ENCODE measurements at places on chromosomes 11 and 22.

GRCh38 chr22:45742866-45743450, 71.3 kb downstream of the ATXN10 start:
- no peak for DNase-seq

DNA sequence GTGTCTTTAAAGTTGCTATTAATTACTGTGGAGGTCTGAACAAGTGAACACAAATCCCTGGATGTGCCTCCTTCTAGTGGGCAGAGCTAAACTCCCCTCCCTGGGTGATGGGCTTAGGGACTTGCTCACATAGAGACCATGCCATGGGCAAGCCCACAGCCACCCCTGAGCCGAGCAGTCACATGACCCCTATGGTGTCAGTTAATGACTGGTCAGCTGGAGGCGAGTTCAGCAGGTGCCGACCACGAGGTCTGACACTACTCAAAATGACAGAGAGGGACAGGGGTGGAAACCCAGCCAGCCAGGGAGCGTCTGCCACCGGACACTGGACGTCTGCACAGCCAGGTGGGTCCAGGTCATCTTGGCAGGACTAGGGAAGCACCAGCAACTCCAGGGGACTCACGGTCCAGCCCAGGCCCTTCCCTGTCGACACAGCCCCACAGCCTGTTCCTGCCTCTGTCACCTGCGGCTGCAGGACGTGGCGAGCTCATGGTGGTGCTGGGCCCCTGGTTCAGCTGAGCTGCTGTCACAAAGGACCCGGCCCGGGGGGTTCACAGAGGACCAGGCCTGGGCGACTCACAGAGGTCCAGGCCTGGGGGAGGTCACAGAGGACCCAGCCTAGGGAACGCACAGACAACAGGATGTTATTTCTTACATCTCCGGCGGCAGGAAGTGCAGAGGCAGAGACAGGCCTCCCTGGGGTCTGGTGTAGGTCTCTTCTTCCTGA, 135.0 kb downstream of the BRD1 start:
- no peak for DNase-seq

DNA sequence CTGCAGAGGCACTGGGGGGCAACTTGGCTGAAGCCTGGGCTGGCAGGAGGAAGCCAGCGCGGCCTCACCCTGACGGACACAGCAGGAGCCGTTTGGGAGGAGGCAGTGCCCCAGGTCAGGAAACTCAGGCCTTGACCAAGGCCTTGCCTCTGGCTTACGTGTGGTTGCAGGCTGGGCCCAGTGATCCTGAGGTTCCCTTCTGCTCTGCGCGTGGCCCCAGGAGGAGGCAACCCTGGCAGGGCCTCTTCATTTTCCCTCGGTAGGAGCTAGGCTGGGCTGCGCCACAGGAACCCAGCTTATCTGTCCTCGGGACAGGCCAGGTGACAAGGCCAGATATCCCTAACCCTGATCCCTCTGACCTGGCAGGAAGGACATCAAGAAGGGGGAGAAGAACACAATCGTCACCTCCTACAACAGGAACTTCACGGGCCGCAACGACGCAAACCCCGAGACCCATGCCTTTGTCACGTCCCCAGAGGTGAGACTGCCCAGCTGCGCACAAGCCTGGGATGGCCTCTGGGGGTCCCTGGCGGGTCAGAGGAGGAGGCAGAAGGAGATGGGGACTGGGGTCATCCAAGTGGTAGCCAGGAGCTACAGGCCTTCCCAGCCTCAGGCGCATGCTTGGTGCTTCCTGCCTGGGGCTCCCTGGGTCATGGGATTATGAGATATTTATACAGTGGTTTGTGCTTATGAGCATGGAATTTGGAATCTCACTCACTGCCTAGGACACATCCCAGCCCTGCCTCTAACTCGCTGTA, 20.6 kb downstream of the POLR3H start:
- DNase-seq = no peak

DNA sequence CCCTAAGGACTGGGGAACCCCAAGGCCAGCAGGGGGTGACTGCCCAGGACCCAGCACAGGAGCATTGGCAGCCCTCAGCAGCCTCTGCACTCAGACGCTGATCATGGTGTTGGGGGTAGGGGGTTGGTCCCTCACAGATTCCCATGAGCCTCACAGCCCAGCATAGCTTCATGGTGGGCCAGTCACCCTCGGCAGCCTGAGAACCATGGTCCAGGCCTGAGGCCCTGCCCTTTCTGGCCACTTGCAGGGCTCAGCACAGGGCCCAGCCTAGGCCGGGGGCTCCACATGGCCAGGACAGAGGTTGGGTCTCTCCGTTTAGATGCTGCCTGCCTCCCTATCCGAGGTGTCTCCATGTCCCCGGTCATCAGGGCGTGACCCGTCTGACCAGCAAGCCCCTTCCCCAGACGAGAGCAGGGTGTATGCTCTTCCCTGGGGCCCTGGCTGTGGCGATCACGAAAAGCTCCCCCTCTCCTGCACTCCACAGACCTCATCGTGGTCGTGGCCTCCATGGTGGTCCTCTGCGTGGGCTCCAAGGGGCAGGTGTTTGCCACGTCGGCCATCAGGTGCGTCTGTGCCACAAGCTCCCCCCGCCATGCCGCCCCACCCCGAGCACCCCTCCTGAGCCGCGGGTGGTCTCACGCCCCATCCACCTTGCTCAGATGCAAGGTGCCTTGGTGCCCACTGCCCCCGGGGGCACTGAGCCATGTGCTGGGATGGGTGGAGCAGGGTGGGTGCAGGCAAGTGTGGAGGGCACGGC, 126.2 kb downstream of the KCNQ1 start:
- DNase-seq = no peak

- no peak for DNase-seq
These were observed 14.2 kb upstream of the CCDC89 start for GRCh38 chr11:85699957-85700741.

- DNase-seq = no peak
These were observed 97.7 kb downstream of the MPPED2 start for GRCh38 chr11:30488304-30488998.

- no peak for DNase-seq
These were observed 9.1 kb downstream of the PITPNM1 start for GRCh38 chr11:67496113-67496512.
